Naive thymus-derived CD8-positive, alpha-beta T cell (primary cell): ENCODE measurements at places on chromosomes 2 and 18.

DNA sequence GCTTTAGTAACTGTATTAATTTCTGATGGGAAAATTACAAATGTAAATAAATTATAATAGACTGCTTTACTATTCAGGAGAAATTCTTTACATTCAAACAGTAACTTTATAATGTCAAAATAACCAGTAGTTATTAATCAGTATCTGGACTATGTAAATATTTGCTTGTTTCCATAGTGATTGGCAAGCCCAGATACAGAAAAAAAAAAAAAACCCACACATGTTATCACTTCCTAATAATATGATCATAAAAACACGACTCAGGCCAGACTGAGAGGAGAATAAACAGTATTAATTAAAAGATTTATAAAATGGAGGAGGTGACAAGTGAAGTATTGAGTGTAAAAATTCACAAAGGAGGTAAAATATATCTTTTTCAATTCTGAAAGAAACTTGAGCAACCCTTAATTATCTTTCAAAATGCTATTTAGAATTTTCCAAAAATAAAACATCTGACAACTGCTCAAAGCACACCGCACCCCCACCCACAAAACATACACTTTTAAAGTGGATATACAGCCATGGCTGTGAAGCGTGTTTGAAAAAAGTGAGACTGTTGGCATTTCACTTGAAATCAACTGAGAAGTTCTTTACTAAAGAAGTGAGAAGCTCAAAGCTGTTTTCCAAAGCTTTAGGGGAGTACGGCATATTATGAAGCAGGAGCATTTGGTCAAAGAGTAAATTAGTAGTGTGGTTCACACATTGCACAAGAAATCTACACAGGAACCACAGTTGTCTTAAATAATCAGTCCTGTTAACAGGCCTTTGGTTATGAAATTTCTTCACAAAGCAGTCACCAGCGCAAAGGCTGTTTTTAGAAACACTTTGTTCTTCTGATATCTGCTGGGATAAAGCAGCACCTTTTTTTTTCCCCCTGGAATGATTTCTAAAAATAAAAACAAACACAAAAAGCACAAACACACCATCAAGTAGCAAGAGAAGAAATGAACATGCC, 475.8 kb downstream of the TXNL1 start:
- no peaks in the 10 kb centered on the region for H3K4me1 ChIP-seq
- no peak overlapping the region for H3K27ac ChIP-seq
- no peak for DNase-seq
- no peak overlapping the region for H3K4me3 ChIP-seq

DNA sequence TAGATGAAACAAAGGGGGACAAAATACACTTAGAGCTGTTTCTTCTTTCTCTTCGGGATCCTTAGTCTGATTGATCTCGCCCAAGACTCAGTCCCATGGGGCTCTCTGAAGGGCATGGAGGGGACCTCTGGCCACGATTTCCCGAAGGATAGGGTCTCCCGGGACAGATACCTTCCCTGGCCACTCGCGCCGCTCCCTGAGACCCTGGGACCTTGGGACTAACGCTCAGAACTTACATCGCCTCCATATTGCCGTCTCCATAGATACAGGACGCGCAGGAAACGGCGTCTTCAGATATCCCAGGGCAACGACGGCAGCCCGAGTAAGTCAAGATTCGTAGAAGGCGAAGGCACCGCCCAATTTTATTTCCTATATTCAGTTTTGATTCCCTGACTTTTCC, at the start of gene CFAP65:
CFAP65 (minus strand) TSS at position 265 of the 400 bp plus-strand sequence. CDS start 2,468 bp downstream, outside the sequence.
- no peaks in the 10 kb centered on the region for H3K36me3 ChIP-seq
- H3K27me3 ChIP-seq = peaks cover 70% of the 10 kb centered on the region
- peak; percentile 40 for DNase-seq
- peak within 1 kb of the TSS; percentile 81 for H3K4me3 ChIP-seq
- H3K27ac ChIP-seq = no peak within 1 kb of the TSS
- peaks cover 12% of the 10 kb centered on the region for H3K4me1 ChIP-seq

GRCh38 chr2:67782443-67782842, 280.4 kb downstream of the C1D start:
- no peak overlapping the region for H3K27ac ChIP-seq
- no peaks in the 10 kb centered on the region for H3K36me3 ChIP-seq
- no peaks in the 10 kb centered on the region for H3K4me1 ChIP-seq
- peaks cover 5% of the 10 kb centered on the region for H3K27me3 ChIP-seq

- H3K27me3 ChIP-seq = peaks cover 38% of the 10 kb centered on the region
- no peak overlapping the region for H3K27ac ChIP-seq
- no peak for DNase-seq
- H3K36me3 ChIP-seq = peaks cover 18% of the 10 kb centered on the region
- no peaks in the 10 kb centered on the region for H3K4me1 ChIP-seq
These were observed 61.3 kb downstream of the DDX18 start for GRCh38 chr2:117875786-117876185.

DNA sequence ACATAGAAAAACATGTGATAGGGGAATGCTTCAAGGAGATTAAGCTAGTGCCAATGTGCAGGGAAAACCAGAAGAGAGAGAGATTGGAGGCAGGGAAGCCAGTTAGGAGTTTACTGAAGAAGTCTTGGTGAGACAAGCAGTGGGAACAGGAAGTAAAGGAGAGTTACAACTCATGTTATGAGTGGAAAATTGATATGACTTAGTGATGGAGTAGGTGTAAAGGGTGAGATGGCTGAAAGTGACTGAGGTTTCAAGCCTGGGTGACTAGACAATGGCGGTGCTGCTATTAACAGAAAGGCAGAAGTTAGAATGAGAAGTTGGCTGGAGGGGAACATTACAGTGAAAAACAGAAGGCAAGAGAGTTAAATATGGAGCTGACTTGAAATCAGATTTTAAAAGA, 16.5 kb downstream of the DOK1 start:
- no peak overlapping the region for H3K4me3 ChIP-seq
- peaks cover 15% of the 10 kb centered on the region for H3K4me1 ChIP-seq
- H3K36me3 ChIP-seq = no peaks in the 10 kb centered on the region
- no peak overlapping the region for H3K27ac ChIP-seq
- DNase-seq = no peak

DNA sequence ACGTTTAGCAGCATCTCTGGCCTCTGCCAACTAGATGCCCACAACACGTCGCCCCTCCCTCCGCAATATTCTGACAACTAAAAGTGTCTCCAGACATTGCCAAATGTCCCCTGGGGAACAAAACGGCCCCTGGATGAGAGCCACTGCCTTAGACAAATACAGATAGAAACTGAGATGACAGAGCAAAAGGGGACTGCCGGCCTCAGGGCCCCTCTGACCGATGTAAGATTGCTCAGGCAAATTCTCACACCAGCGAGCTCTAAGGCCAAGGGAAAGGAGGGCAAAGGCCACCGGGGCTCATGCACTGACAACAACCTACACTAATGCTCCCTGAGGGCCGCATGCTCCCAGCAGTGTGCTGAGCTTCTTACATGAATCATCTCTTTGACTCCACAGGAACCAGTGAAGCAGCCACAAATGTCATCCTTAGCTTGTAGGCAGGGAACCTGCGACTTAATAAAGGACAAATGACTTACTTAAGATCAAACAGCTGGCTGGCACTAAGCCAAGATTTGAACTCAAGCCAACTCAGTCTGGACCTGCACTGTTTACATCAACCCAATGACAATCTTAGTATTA, 228.5 kb downstream of the TTC32 start:
- peaks cover 29% of the 10 kb centered on the region for H3K27me3 ChIP-seq
- H3K4me1 ChIP-seq = no peaks in the 10 kb centered on the region
- no peaks in the 10 kb centered on the region for H3K36me3 ChIP-seq
- no peak for DNase-seq
- H3K4me3 ChIP-seq = no peak overlapping the region

GRCh38 chr2:49210191-49210590, 55.9 kb upstream of the FSHR start:
- no peak overlapping the region for H3K27ac ChIP-seq
- no peaks in the 10 kb centered on the region for H3K27me3 ChIP-seq
